Femur (tissue), 1 donor: ENCODE measurements at places on chromosomes 6 and 20.

DNA sequence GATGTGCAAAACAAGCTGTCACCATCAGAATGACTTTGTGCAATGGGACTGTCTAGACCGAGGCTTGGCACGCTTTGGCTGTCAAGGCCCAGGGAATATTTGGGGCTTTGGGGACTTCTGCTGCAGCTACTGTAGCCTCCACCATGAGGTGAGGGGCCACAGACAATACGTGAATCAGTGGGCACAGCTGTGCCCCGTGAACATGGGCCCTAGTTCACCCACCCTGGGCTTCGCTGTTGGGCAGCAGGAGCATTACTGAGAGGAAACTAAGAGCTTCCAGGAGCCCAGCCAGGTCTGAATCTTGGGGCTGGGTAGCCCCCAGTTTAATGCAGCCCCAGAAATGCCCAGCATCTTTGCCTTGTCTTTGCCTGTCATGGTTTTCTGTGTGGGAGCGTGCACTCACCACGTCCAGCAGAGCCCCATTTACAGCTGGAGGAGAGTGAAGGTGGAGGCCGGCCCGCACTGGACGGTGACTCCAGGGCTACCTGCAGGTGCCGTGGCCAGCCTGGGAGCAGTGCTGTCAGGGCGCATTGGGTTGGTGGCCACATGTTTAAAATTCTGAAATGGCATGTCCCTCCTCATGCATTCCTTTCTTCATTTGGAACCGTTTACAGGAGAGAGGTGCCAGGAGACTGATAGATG, 34.7 kb downstream of the DUSP22 start:
- no peak for DNase-seq

DNA sequence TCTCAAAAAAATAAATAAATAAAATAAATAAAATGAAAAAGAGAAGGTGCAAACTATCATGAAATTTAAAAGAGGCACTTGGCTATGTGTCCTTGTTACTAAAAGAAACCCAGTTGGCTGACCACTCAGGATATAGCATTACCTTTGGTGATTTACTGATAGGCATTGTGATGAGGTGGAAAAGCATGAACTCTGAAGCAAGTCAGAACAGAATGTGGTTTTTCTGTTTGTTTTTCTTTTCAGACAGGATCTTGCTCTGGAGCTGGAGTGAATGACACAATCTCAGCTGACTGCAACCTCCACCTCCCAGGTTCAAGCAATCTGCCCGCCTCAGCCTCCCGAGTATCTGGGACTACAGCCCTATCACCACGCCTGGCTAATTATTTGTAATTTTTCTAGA, 31.9 kb downstream of the ZNF184 start:
- no peak for DNase-seq

DNA sequence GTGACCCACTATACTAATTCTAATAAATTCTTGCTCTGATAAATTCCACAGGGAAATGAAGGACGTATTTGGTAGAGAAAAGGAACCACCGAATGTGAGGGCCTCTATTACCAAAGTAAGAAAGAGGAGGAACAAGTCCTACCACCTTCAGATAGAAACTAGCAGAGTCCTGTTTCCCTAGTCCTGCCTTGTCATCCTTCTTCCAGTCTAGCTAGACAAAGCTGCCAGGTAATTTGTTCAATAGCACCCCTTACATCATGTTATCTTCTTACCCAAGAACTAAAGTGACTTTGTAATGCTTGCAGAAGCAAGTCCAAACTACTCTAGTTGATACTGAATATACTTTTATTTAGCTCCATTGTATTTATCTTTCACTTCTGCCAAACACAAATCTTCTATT, 29.3 kb upstream of the FAM83B start:
- DNase-seq = no peak

DNA sequence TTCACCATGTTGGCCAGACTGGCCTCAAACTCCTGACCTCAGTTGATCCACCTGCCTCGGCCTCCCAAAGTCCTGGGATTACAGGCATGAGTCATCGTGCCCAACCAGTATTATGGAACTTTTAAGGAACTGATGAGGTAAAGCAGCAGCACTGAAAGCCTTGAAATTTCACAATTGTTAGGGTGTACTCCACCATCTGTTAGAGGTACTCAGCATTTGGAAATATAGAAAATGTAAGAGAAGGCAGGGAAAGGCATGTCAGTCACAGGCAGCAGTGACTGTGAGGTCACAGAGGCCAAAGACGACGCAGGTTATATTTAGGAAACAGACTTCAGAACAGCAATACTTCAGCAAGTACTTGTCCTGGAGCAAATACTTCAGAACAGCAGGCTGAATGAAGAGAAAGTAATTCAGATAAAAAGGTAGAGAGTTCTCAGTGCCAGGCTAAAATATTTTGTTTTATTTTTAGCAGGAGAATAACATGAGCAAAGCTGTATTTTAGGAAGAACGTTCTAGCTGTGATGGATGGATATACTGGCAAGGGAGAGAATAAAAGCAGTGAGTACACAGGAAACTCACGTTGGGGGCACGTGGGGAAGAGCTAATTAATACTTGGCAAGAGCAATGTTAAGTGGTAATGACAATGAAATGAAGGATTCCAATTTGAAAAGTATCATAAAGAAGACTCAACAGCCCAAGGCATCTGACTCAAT, 67.2 kb downstream of the DTNBP1 start:
- DNase-seq = no peak

DNA sequence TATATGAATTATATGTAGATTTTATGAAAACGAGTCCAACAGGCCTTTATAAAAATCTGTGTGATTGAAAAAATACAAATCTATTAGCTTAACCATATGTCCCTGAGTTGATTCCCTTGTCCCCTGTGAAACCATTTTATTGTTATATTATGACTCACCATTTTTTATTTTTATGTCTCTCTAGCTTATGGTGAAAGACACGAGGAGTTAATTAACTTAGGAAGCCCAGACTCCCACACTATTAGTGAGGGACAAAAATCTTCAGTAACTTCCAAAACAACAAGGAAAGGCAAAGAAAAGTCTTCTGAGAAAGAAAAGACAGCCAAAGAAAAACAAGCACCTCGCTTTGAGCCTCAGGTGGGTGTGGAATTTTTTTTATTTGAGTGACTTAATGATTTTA, 183.1 kb downstream of the ADGB start:
- no peak for DNase-seq

- DNase-seq = no peak
Observed at GRCh38 chr6:78308025-78308424, 559.3 kb upstream of the IRAK1BP1 start.

GRCh38 chr20:49823152-49823847, 10.7 kb downstream of the SLC9A8 start:
- DNase-seq = no peak
